ENCODE measurements at places on chromosomes 6 and 20.

DNA sequence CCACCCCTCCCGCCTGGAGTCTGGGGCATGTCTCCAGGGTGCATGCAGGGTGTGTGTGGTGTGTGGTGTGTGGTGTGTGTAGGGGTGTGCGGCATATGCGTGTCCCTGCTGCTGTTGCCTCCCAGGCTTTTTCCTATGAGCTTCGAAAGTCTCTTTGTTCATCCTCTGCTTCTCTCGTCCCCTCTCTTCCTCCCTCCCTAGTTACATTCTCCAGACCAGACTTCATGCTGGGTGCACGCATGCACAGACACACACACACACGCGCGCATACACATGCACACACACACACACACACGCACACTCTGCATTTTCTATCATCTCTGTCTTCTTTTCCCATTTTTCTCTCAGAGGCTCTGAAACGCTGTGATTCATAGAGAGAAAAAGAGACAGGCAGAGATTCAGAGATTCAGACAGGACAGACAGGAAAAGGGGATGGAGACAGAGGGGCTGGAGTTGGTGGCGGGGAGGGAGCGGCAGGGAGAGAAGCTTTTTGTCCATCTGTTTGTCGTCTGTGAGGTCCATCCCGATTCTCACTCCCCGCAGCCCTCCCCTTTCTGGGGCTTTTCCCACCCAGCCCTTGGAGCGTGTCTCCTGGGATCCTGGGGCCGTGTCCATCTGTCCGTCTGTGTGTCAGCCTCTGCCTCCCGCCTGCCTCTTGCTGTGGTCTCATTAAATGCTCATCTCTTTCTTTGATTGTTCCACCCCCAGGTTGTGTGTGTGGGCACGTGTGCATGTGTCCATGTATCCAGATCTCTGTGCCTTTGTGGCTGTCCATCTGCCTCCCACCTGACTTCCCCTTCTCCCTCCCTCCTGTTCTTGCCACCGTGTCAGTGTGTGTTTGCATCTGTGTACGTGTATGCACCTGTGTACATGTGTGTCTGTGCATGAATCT lies 62.6 kb downstream of the SRC start:
- no peak for DNase-seq

DNA sequence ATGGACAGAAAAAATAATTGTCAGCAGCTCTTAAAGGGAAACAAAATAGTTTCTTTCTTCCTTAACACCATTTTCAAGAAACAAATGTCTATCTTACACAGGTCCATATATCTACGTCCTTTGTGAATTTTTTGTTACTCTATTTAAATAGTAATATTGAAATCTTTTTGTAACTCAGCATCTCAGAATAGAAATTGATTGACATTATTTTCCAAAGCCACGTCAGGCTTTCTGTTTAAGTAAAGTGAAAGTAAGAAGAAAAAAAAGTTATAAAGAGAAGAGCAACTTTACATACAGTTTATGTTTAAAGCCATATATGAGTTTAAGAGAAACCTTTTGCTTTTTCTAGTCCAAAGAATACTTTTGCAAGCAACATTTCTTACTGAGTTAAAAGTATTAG lies 402.9 kb upstream of the SOX4 start:
- DNase-seq = no peak

DNA sequence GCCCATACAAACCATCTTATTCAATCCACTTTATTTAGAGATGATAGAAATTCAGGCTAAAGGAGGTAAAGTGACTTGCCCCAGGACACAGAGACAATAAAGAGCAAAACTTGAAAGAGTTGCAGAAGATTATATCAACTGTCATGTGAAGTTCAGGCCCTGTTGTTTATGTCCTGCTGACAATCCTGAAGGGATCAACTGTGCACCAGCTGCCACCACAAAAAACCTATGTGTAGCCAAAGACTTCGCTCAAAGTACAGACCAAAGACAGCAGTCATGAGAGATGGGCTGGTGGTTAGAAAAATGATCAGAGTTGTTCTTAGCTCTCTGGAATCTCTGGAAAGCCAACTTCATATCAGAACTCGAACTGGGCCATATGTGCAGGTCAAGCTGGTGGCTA lies 16.0 kb upstream of the CITED2 start:
- no peak for DNase-seq

DNA sequence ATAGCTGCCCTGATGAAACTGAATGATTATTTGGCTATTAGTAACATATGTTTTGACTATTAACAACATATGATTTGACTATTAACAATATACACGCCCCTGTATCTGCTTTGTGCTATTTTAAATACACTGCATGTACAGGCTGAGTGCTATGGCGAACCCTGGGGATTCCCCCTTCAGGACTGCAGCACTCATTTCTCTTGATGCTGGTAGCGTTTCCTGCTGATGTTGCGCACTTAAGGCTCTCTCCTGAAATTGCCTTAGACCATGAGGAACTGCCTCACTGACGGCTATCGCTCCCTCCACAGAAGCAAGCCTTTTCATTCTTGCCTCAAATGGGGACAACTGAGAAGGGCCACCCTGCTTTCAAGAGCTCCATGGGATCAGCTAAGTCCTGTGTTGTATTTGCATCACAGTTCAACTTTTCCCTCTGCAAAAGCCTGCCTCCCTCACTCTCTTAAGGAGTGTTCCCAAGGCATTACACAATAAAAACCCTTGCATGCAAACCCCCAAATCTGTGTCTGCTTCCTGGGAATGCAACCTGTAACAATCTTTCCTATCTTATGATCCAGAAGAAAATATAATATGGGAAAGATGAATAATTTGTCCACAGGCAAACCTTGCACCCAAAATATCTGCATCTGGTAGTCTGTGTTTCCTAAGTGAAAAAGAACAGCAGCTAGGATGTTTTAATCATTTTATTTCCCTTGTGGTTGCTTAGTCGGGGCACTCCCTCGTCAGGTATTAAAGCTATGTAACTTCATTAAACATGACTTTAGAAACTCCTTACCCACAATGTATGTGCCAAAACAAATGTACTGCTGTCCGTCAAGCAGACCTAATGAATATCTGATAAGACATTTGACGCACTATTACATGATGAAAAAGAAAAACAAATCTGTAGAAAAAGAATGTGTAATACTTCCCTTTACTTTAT lies 456.4 kb downstream of the COL12A1 start:
- no peak for DNase-seq

GRCh38 chr20:24149175-24149574 lies 160.6 kb upstream of the GGTLC1 start:
- no peak for DNase-seq
